ENCODE measurements at places on chromosomes 6 and 20.

DNA sequence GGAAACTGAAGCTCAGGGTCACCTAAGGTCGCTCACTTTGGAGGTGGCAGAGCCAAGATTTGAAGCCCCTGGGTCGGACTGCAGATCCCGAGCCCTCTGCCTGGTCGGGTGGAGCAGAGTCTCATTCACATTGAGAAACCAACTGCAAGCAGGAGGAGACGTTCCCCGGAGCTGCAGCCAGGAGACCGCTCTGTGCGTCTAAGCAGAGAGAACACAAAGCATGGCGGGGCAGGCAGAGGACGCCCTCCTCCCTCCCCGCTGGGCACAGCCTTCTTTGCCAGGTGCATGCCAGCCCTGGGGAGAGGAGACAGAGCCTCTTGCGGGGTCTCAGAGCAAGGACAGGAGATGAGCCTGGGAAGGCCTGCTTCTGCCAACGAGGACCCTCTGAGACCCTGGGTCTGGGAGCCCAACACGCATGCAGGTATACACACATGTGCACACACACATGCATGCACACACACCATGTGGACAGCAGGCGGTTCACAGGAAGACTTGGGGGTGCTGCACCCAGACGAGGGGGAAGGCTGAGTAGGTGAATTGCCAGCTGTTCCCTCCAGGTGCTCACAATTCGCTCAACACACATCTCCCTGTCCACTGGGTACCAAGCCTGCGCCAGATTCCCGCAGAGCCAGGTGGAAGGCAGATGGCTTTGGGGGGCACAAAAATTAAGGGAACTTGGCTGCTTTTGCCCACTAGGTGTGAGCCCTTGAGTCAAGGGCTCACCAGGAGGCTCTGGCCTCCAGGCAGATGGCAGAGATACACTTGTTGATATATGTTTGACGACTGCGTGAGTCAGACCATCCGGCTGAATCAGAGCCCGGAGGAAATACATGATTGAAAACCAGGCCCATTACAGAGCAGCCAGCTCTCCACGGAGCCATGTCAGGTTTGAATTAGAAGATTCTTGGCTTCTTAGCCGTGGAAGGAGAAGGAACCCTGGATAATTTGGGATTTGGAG, 5.5 kb upstream of the NTSR1 start:
- DNase-seq, result peak; percentile 28

DNA sequence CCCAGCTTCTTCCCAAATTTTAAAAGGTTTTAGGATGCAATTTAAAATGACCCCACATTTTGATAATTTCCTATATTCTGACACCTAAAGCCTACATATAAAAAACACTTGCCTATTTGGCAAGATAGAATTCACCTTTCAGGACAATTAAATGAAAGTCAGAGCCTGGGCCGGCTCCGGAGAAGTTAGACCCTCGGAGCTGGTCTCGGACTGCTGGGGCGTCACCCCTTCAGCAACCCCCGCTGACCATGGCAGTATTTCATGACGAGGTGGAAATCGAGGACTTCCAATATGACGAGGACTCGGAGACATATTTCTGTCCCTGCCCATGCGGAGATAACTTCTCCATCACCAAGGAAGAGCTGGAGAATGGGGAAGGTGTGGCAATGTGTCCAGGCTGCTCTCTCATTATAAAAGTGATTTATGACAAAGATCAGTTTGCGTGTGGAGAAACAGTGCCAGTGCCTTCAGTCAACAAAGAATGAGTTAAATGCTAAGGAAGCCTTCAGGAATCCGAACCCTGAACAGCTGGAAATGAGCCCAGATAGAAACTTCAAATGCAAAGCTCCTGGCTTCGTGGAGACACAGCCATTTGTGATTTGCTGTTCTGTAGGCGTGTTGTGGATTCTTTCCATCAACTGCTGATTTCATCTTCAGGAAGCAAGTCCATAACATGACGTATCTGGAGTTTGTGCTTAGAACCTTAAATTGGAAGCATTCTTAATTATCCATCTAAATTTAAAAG, 16.0 kb downstream of the TCFL5 start:
- DNase-seq, result no peak

DNA sequence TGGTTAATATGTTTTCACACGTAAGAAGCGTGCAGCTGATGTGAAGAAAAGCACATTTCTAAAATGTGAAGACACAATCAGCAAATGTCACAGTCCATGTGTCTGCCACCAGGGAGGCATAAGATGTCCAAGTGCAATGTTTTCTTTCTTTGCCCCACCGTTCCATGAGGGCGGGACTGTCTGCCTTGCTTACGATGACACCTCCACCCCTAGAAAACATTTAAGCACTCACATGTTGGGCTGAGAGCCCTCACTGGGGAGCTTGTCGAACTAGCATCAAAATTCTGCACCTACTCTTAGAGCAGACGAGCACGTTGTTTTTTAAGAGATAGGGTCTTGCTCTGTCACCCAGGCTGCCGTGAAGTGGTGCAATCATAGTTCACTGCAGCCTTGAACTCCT, 57.6 kb downstream of the PSMG4 start:
- DNase-seq, result no peak

GRCh38 chr6:170176136-170176897, 114.6 kb downstream of the DLL1 start:
- DNase-seq, result peak; percentile 15

- DNase-seq, result no peak
These were observed 23.5 kb downstream of the PTCHD4 start for GRCh38 chr6:48087448-48087847.

Data from pancreas (tissue), 10 donors.